ENCODE measurements at places on chromosomes 11 and 22.

GRCh38 chr11:2552210-2552609, 107.4 kb downstream of the KCNQ1 start:
- no peak for DNase-seq

DNA sequence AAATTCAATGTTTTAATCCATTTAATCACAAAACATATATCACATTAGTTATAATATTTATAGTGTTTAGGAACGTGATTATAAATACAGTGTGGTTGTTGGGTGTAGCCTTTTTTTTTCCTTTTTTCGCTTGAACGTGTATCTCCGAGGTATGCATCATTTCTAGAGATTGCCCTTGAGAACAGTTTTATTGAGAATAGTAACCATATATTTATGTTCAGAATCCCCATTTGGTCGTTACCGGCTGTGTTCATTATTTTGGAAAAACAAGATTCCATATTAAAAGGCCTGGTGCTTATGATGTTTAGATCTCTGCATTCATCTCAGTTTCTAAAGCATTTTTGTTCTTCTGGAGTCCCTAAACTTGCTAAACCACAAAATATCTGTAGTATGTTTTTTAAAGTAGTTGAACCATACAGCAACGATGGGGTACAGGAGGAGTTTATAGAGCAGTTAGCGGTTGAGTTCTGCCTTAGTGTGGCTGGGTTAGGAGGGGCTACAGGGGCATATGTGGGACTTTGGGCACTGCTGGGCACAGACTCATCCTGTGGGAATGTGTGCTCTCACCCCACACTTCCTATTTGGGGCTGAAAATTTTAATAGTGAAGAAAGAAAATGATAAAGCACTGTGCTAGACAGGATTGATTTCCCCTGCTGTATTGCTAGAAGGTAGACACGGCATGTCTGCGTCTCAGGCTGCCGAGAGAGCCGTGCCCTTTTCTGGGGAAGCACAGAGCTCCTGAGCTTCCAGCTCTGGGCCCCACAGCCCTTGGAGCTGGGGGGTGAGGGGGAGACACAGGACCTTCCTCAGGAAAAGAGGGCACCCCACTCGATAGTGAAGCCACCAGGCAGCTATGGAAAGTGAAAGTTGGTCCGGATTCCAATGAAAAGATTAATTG, 81.5 kb upstream of the PPARA start:
- no peak for DNase-seq

DNA sequence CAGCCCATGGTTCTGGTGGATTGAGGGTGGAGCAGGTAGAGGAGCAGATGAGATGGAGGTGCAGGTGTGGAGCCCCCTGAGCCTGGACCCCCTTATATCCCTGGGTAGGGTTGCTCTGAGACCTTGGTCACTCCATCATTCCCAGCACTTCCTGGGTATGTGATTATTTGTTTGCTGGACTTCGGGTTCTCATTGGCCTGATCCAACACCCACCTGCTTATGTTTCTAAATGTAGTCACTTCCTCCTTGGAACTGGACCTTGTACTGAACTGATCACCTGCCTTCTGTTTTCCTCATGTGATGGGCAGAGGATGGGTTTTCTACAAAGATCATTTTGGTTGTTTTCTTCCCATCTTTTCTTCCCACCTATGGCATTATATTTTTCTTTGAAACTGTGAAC, at the start of gene KRTAP5-4:
TSS of gene KRTAP5-4 (minus strand) at position 53 of the 400 bp plus-strand sequence. CDS start at position 8, 45 bp downstream.
- no peak for DNase-seq

GRCh38 chr11:73334384-73335203, 26.5 kb downstream of the ARHGEF17 start:
- no peak for DNase-seq

DNA sequence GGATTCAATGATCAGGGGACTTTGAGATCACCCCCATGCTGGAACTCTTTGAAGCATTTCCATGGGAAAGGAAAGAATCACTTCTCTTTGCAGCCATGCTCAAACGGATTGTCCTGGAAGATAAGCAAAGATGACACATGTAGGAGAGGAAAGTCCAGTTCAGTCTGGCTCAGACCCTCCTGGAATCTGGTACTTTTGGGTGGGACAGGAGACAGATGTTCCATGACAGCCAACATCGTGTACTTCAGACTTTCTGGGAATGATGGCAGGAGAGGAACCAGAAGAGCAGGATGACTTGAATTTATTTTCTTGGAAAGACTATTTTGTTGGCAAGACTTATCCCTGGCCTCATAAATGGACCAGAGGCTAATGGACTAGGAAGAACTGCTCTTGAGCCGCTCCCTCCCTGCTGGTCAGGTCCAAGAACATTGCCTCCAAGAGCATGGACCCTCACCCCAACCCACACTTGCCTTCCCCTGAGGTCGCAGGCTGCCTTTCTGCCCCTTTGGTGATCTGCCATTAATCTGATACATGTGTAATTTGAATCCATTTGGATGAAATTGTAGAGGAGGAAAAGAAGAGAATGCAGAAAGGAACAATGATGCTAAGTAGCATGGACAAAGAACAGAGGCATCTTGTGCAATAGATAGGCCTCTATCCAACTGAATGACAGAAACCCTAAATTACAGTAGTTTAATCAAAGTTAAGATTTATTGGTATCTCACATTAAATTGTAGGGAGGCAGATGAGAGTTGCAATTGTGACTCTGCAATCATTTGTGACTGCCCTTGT, 201.0 kb downstream of the SNX19 start:
- no peak for DNase-seq

DNA sequence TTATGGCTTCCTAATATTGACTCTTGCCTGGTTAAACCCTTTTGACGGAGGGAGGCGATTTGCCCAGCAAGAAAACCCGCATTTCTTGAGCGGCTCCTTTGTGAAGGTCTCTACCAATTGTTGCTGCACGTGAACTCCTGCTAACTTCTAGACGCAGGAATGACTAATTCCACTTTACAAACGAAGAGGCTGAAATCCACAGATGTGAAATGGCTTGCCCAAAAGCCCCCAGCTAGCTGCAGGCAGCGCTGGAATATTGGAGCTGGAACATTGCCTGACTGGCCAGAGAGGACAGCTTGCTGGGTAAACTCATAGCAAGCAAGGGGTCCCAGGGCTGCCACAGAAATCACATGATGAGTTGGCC, 542 bp downstream of the GCAT start:
- no peak for DNase-seq

GRCh38 chr11:834371-835316, 1.9 kb downstream of the CD151 start:
- no peak for DNase-seq

- DNase-seq = no peak
Measured at GRCh38 chr11:116598036-116598435, 174.8 kb downstream of the BUD13 start.

DNA sequence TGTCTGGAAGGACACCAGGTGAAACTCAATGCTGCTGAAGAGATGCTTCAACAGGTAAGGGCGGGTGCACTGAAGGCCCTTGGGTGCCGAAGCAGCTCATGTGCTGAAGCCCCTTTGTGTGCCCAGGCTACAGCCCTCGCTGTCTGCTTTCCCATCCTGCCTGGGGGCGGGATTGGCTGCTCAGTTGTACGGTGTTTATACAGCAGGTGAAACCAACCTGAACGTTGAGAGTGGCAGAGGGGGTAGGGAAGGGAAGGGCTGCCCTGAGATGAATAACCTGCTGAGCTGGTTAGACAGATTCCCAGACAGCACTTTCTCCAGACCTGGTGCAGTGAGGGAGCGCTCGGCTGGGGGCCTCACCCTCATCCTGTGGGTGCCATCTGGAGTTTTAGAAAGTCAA, 75.7 kb downstream of the CYB5R2 start:
- no peak for DNase-seq

- no peak for DNase-seq
Measured at GRCh38 chr11:108204929-108205499, 17.4 kb downstream of the NPAT start.

DNA sequence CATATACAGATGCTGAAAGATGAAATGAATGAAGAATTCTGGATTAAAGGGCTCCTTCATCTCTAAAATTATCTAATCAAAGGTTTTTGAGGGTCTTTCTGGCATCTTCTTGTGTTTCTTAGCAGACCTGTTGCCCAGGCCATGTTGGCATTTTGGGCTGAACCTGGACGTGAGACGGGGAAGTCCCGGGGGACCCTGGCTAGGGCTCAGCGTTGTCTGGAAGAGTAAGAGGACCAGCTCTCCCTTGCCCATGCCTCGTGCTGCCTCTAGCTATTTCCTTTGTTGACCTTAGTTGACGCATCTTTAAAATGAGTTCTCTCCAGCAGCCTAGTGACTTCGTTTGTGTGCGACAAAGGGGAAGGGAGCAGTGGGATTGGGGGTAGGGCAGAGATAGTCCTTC, 152.2 kb downstream of the ST3GAL4 start:
- no peak for DNase-seq

DNA sequence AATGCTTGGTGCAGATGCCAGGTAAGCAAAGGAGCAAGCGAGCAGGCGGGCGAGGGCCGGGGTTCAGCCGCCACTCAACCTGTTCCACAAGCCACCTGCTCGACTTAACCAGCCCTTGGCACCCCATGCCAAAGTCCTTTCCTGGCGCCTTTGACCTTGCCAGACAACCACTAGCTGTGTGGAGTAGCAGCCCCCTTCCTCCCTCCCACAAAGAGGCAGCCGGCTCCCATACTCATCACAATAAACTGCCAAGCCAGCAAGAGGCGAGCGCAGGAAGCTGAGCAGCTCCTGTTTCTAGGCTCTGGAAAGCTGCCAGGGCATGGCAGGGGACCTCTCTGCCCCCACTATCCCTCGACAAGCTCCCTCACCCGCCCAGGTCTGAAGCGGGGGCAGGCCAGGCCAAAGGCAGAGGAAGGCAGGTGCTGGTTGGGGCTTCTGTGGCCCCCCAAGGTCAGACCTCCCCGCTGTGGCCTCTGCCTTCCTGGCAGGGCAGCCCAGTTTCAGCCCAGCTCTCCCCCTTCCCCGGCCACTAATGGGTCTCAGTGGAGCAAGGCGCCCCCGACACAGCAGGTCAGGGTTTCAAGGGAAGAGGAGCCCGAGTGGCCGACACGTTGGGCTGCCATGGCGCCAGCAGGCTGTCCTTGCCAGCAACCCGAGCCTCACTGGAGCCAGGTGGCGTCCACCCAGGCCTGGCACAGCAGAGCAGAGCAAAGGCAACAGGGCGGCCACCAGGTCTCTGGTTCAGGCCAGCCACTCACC, 15.3 kb downstream of the MACROD1 start:
- DNase-seq = no peak

DNA sequence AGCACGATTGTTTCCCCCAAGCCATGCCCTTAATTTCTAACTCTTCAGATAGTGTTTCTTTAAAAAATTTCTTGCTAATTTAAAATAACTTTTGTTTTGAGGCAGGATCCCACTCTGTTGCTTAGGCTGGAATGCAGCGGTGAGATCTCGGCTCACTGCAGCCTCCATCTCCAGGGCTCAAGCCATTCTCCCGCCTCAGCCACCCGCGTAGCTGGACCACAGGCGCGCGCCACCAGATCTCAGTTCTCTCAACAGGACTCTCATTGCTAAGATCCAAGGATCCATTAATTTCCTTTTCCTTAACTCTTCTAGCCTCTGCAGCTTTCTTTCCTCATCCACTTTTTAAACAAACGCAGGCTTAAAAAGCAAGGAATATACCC, 327 bp upstream of the MED17 start:
- no peak for DNase-seq

DNA sequence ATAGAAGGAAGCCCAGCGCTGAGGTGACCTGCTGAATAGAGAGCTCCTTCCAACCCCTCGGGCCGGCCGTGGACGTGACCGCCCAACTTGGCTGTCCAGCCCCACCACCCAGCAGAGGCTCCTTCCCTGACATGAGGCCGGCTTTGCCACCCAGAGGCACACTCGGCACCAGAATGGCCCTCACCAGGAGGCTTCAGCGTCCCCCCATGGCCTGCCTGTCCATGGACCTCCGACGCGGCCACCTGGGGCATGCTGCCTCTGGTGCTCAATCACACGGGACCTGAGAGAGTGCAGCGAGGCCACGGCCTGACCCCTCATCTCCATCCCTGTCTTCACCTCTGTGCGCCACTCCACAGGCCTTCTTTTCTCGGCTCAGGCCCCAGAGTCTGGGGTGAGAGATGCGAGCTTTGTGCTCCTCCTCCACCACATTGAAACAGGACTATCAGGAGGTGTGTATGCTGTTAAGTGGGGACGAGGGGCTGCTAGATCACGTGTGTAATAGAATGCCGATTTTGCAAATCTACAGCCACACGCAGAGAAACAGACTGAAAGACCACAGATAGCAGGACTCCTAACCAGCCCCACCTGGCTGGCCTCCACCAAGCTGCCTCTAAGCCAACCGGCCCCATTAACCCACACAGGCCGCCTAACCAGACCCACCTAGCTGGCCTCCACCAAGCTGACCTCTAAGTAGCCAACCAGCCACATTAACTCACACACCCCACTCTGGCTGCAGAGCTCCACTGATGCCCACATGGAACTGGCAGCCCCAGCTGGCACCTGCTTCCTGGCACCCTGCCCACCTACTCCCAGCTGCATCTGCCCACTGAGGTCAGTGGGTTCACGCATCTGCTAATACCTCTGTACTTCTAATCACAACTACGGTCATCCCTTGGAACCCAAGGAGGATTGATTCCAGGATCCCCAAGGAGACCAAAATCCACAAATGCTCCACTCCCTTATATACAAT, 20.7 kb downstream of the LINC01488 start:
- DNase-seq = no peak

DNA sequence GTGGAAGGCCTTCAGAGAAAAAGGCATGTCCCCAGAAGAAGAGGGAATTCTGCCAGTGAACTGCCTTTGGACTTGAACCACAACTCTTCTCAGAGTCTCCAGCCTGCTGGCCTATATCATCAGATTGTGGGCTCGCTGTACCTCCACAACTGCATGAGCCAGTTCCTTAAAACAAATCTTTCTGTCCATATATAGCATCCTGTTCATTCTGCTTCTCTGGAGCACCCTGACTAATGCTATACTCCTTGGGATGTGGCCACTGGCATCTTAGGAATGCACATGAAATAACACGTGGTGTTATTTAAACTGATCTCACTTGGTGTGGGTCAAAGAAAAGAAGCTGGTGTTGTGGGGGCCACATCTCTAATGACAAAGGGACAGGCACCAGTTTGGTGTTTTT, 58.3 kb upstream of the VSTM5 start:
- no peak for DNase-seq

GRCh38 chr11:92424281-92424680, 199.7 kb downstream of the FAT3 start:
- no peak for DNase-seq

DNA sequence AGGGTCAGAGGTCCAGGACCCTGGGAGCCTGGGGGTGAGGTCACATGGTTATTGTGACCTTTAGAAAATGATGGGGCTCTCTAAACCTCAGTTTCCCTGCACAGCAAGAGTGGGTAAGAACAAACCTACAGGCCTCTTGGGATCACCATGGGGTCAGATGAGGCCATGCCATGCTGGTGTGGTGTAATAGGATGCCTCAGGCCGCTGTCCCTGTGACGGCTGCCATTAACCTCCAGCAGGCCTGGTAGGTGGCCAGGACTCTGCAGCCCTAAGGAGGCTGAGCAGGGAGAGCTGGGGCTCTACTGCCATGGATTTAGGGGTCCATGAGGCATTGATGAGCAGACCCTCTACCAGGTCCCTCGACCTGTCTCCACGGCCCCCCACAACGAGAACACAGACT, 265.5 kb downstream of the CTTN start:
- no peak for DNase-seq

Data from NCI-H1930 (cell line).